Activated CD4-positive, alpha-beta T cell treated with anti-CD3 and anti-CD28 coated beads for 36 hours (primary cell): ENCODE measurements at places on chromosomes 3 and 15. TPM values are rescaled to one million over a fixed set of nuclear protein-coding genes. Genes with fewer than 3 reads are reported as not detected.

DNA sequence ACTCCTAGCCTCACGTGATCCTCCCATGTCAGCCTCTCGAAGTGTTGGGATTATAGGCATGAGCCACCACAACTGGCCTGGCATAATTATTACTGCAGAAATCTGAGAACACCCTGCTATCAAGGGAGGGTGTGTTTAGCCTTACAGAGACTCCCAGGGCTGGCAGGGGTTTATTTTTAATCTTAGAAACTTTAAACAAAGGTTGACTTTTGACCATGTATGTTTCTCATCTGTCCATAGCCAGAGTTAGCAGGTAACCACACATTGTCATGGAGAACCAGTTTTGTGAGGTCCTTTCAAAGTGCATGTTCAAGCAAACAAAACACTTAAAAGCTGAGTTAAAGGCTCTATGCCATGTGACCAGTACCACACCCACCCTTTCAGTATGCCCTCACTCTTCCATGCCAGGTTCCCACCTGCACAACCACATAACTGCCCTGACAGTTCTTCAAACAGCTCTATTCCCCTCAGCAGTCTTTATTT lies 11.1 kb downstream of the SIAH2 start:
- no peaks in the 10 kb centered on the region for H3K27me3 ChIP-seq
- peaks cover 80% of the 10 kb centered on the region for H3K36me3 ChIP-seq
- H3K4me1 ChIP-seq, result peaks cover 85% of the 10 kb centered on the region
- no peak overlapping the region for H3K4me3 ChIP-seq

Gene NGRN
- total RNA-seq, result 23.9 TPM

- no peak overlapping the region for H3K4me3 ChIP-seq
- no peak for DNase-seq
- H3K27ac ChIP-seq, result no peak overlapping the region
- no peaks in the 10 kb centered on the region for H3K27me3 ChIP-seq
Observed at GRCh38 chr3:67006460-67006859, 8.4 kb downstream of the KBTBD8 start.

- no peak overlapping the region for H3K27ac ChIP-seq
- no peaks in the 10 kb centered on the region for H3K4me1 ChIP-seq
- no peak for DNase-seq
- H3K4me3 ChIP-seq, result no peak overlapping the region
Observed at GRCh38 chr15:35159170-35159569, 74.1 kb upstream of the NANOGP8 start.

DNA sequence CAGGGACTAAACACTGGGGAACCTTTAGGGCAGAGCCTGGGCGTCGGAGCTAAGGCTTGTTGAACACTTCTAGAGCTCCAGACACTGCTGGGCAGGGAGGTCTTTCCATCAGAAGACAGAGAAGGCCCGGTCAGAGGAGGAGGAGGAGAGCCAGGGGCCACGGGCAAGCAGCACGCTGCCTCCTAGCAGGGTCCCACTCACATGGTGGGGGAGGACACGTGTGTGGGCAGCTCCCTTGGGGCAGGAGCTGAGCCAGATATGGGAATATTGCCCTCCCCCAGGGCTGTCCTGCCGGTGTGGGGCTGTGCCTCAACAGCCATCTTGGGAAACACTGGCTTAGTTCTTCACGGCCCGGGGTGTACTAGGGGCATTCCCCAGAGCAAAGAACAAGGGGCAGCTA lies 89.6 kb upstream of the TLE3 start:
- H3K36me3 ChIP-seq, result no peaks in the 10 kb centered on the region
- H3K27me3 ChIP-seq, result no peaks in the 10 kb centered on the region
- no peak overlapping the region for H3K4me3 ChIP-seq
- DNase-seq, result no peak
- no peaks in the 10 kb centered on the region for H3K4me1 ChIP-seq

DNA sequence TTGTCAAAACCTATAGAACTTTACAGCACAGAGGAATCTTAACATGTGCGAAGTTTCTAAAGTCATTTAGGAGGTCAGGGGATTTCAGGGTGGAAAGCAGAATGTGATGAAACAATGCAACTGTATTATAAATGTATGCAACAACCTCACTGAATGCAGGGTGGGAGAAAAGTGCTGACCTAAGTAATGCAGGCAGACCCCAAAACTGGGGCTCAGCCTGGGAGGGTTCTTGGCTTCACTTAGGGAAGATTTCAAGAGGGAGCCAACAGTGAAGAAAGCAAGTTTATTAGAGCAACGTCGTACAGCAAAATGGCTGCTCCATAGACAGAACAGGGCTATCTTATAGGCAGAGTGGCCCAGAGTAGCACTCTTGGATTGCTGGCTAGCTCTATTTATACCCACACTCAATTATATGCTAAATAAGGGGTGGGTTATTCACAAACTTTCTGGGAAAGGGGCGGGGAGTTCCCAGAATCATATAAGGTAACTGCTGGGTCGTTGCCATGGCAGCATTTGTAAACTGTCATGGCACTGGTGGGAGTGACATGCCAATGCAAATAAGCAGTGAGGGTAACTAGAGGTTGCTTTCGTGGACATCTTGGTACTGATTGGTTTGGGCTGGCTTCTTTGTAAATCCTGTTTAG lies 14.2 kb upstream of the CAND2 start:
- H3K4me3 ChIP-seq, result no peak overlapping the region
- H3K27ac ChIP-seq, result no peak overlapping the region
- H3K4me1 ChIP-seq, result no peaks in the 10 kb centered on the region
- H3K36me3 ChIP-seq, result no peaks in the 10 kb centered on the region
- peak; percentile 37 for DNase-seq

- H3K27me3 ChIP-seq, result no peaks in the 10 kb centered on the region
- H3K4me1 ChIP-seq, result peaks cover 88% of the 10 kb centered on the region
- peaks cover 79% of the 10 kb centered on the region for H3K36me3 ChIP-seq
- no peak overlapping the region for H3K4me3 ChIP-seq
Observed at GRCh38 chr15:38549222-38549621, 15.4 kb downstream of the RASGRP1 start.
